ENCODE measurements at places on chromosomes 2 and 18.
A peak's percentile ranks its signal among the peaks of the same experiment; 100 is the strongest.

DNA sequence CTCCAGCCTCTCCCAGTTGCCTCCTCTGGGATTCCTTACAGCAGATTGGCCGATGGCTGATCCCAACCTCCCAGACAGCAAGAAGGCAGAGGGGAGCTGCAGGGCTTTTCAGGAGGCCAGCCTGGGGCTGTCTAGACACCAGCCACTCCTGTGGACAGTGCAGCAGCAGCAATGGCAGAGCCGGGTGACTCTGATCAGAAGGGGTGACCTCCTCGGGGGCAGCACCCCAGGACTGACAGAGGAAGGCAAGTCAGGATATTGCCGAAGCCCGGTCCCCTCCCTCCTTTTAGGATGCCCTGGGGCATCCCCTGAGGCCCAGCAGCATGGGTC is 84.5 kb downstream of the INHBB start:
- DNase-seq = peak; percentile 52

- DNase-seq = no peak
These were observed 192.0 kb downstream of the NBAS start for GRCh38 chr2:15369129-15369528.

DNA sequence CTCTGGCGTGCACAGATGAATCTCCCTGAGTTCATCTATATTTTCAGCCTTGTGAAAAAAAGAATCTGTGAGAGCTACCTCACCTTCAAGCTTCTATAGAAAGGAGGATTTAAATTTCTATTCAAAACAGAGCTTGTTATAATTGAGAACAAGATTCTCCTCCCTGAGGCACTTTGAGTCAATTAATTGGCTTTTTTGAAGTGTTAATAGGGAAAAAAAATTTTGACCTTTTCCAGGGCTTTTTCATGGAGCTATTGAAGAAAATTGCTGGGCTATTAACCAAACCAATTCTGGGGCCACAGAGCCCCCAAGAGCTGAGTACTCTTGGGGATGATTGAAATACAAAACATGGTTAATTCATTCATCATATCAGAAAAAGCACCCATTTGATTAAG is 225.1 kb downstream of the CMPK2 start:
- no peak for DNase-seq

GRCh38 chr2:101696272-101697123 is 1.0 kb upstream of the MAP4K4 start:
- peak; percentile 38 for DNase-seq

DNA sequence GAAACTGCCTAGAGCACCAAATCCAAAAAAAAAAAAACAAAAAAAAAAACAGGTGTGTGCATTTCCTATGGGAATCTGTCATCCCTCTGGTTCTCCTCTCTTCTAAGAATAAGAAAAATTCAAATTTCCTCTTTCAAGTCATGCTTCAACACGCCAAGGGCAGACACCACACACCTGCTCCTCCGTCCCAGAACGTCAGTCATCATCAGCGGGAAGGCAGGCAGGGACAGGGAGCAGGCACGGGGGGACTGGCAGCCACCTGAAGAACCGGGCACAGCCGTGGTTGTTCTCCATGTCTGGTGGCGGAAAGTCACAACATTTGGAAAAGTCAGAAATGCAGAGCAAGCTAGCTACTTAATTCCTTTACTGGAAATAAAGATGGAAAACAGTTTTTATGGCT is 214.8 kb downstream of the IKZF2 start:
- DNase-seq = peak; percentile 85

GRCh38 chr18:24322584-24323136 is 75.0 kb downstream of the OSBPL1A start:
- no peak for DNase-seq

DNA sequence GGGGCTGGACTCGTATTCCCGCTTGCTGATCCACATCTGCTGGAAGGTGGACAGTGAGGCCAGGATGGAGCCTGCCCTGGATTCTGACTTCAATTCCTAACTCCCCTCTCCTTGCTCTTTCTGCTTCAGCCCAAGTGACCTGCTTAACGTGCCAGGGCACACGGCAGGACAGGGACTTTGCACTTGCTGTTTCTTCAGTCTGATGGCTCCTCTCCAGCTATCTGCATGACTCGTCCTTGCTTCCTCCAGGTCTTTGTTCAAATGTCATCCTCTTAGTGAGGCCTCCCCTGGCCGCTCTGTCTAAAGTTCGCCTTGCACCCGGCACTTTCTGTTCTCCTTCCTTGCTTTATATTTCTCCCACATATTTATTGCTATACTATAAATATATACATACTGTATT is 357.6 kb downstream of the MTX2 start:
- DNase-seq = no peak

DNA sequence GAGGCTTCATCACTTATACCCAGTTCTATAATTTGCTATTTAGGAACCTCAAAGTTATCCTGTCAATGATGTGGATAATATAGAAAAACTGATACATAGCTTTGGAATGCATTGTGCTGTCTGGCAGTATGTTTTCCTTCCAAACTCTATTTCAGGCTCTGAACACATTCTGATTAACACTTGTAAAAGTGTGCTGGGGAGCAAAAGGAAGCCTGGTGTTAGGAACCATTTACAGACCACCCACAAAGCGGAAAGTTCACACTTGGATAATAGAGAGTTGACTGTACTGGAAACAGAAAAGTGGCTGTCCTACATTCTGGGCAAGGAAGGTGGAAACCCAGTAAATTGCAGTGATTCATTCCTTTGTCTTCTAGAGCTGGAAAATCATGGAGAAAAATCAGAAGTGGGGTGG is 114.5 kb upstream of the ZFP36L2 start:
- DNase-seq = no peak

GRCh38 chr2:142865924-142866323 is 11.5 kb upstream of the KYNU start:
- DNase-seq = no peak

GRCh38 chr2:28454016-28454930 is 41.6 kb upstream of the PLB1 start:
- no peak for DNase-seq

DNA sequence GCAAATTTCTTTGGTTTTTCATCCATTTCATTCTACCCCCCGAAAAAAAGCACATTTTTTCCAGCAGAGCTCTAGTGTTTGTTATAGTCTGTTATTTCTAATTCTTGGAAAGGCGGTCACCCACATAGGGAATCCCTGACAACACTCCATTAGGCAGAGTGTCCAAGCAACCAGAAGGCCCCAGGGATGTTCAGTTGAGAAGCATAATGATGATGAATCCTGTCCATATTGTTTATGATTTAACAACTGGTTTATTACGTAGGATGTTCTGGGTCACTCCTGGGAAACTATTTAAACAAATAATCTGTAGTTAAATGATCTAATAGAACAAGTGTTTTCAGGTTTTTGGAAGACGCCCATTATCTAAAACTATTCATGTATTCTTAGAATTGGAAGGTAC is 388.7 kb downstream of the TNS1 start:
- DNase-seq = no peak

DNA sequence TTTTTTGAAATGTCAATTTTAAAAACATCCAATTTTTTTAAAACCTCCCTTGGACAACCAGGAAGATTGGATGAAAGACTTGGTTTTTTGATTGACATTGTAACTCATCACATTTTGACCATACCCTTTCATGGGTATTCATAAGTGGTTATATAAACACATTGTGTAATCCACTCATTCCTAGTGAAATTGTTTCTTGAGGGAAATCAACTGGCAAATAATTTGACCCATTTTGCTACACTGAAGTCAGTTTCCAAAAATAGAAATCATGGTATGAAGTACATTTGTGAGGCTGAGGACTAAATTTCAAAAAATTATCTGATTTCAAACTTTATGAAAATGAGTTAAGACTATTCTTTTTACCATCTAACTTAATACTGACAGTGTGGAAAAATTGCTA is 31.5 kb downstream of the FBXO48 start:
- no peak for DNase-seq

- no peak for DNase-seq
These were observed 157.0 kb downstream of the DOCK10 start for GRCh38 chr2:224885291-224885690.

GRCh38 chr2:220850116-220850515 is 722.0 kb downstream of the EPHA4 start:
- DNase-seq = no peak

DNA sequence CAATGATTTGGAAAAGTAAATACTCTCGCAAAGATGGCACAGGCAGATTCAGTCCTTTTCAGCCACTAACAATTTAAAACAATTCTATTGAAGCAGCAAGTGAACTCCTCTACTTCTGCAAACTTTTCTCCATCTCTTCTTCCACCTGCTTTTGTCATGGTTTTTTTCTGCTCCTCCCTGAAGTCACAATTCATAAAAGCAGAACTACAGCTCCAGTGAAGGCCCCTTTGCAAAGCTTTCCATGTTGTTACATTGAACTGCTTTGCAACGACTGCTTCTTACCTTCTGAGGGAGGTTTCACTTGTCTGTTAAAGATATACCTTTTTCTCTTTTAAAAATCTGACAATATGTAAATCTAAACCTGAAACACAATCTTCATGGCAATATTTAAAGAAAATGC is 3.7 kb upstream of the SERTAD2 start:
- DNase-seq = no peak

- DNase-seq = no peak
These were observed 35.9 kb upstream of the NARS1 start for GRCh38 chr18:57657542-57657941.

DNA sequence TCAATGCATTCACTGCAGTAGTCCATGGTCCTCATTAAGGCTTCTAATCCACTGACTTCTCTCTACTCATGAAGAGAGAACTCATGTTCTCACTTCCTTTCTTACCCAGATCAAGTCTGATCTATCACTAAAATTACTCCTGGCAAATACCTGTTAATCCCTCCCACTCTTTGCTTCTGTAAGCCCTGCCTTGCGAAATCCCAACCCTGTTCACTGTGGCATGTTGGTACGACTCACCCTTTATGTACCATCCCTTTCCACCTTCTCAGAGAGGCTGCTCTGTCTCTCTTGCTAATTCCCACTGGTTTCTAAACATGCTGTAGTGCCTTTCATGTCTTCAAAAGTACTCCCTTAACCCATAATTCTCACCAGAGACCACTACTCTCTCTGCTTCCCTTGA is 272.2 kb upstream of the ACVR2A start:
- no peak for DNase-seq

GRCh38 chr18:21254576-21254975 is 12.5 kb downstream of the GREB1L start:
- DNase-seq = no peak

DNA sequence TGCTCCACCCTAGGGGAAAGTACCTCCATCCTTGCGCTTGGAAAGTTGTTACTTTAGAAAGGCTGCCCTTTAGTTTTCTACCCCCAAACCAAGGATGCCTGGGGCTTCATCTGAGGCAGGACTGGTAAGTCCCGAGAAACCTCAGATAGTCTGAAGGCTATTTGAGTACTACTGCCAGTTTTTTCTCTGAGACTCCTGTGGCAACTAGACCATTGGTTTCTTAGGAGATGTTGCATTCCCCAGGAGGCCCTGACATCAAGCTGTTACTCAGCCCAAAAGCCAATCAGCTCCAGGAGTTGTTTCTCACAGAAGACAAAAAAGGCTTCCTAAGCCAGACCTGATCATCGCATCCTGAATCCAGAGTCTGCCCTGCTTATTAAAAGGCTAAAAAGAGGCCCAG is 67.2 kb downstream of the COLEC12 start:
- no peak for DNase-seq

DNA sequence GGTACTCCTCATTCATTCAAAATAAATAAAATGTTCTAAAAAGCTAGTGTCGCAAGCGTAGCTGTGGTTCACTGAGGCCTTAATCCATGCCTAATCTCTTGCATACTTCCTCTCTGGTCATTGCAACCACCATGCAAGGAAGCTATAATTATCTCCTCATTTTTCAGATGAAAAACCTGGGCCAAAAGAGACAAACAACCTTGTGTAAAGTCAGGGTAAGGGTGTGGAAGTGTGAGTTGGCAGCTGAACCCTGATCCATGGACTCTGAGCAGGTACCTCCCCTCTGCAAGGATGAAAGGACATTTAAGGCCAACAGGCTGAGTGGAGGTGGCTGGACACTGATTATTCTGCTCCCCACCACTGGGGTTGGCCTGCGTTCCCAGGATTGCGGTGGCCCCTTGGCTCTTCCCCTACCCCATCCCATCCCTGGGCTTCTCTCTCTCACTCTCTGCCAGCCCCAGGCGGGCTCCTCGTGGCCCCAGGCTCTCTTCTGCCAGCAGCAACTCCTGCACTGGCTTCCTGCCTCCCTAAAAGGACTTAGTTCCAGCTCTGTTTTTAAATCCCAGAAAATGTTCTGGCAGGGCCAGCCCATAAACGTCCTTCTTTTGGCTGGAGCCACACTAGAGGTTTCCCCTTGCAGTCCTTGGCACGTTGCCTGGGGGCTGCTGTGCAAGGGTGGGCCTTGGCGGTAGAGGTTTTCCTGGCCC is 72.0 kb upstream of the AFF3 start:
- DNase-seq = no peak

GRCh38 chr2:234189230-234189629 is 138.7 kb downstream of the SPP2 start:
- DNase-seq = no peak

DNA sequence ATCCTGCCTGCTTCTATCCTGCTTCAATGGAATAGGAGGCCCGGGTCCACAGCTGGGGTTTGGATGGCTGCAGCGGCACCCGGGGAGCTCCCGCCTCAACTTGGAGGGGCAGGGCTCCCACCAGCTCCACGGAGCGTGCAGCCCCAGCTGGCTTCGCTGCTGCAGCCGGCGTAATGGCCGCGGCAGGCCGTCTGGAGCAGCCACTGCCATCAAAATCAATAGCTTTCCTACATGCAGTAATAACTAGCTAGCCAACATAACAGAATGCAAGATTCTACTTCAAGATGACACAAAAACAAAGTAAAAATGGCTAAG is 154.2 kb upstream of the RMP24 start:
- DNase-seq = no peak

DNA sequence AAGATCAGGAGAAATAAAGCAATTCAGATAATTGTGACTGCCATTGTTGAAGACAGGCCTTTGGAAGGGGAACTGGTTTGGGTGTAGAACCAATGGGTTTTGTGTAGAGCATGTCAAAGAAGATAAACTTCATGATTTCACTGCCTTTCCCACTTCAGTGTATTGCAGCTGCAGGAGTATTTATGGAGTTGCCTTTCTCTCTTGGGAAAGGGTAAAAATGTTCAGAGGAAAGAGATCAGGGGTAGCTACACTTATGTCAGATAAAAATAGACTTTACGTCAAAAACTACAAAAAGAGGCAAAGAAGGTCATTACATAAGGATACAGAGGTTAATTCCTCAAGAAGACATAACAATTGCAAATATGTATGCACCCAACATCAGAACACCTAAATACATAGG is 249.4 kb downstream of the PLCL1 start:
- DNase-seq = no peak

Measured in NCI-H2171 (cell line).